ENCODE measurements at places on chromosomes 12 and 14.

DNA sequence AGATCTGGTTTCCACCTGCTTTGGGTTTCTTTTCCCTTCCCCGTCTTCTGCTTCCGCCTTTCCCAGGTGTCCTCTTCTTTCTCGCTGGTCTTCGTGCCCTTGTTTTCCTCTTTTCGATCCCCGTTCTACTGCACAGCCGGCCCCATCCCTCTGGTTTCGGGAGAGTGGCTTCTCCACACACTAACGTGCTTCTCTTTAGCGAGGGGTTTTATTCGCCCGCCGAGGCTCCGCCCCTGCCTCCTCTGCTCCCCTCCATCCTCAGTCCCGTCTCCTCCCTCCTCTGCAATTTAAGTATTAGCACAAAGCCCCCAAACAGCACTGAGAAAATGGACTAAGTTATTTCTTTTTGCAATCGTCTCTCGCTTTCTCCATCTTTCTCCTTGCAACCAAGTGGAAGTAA, at the start of gene SLC7A8:
SLC7A8 (minus strand) TSS at position 182 of the 400 bp plus-strand sequence. CDS start 746 bp downstream, outside the sequence.
- no peak for DNase-seq

GRCh38 chr12:30533558-30534265, 162.0 kb downstream of the IPO8 start:
- no peak for DNase-seq

- no peak for DNase-seq
These were observed 5.4 kb downstream of the LMO3 start for GRCh38 chr12:16600525-16600924.

- DNase-seq: no peak
These were observed 4.6 kb downstream of the APPL2 start for GRCh38 chr12:105231396-105231795.

DNA sequence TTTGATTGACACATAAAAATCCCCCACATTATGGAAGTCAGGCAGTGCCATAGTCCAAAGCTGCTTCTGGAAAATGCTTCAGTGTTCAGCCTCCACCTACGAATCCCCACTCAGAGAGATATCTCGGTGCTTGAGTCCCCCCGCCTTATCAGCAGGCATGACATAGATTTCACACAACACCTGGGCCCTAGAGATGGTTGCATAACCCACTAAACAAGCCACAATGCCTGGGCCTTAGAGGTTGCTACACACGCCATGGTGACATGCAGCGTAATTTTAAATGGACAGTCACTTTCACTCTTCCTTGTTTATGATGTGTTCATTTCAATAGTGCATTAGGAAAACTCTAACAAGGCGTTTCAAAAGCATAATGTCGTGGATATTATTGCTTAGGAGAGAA, 38.0 kb downstream of the CCDC60 start:
- DNase-seq: no peak

GRCh38 chr14:64502887-64503433, 678 bp downstream of the ZBTB25 start:
- DNase-seq: no peak

DNA sequence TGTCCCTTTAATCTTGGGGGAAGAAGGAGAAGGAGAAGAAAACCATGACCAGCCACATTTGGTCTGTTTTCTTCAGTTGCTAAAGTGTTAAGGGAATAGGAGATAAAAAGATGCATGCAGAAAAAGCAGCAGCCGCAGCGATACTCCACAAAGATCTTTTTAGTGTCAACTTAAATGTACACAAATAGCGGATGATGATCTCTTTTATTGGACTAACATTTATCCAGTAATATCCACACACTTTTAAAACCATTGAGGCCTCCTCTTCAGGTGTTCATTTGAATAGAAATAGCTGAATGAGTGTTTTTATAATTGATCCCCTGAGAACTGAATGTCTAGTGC, 83.5 kb downstream of the PAPOLA start:
- no peak for DNase-seq

GRCh38 chr14:99234355-99234754, 37.6 kb downstream of the BCL11B start:
- DNase-seq: no peak

- DNase-seq: no peak
These were observed 59.2 kb downstream of the TRIM9 start for GRCh38 chr14:51035611-51036192.

DNA sequence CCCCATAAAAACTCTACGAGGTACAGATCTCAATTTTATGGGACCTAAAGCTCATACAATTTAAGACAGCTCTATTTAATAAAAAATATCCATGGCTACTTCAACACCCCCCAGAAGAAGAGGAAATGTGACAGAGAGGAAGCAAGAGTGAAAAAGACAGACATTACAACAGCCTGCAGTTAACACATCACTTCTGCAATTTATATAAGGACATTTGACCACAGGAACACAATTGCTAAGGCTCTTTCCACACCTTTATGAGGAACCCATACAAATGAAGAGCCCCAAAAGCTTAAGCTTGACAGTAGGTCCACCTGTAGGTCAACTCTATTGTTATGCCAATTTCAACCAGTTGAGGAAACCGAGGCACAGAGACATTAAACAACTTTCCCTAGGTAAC, 5.6 kb downstream of the OR10P1 start:
- no peak for DNase-seq

DNA sequence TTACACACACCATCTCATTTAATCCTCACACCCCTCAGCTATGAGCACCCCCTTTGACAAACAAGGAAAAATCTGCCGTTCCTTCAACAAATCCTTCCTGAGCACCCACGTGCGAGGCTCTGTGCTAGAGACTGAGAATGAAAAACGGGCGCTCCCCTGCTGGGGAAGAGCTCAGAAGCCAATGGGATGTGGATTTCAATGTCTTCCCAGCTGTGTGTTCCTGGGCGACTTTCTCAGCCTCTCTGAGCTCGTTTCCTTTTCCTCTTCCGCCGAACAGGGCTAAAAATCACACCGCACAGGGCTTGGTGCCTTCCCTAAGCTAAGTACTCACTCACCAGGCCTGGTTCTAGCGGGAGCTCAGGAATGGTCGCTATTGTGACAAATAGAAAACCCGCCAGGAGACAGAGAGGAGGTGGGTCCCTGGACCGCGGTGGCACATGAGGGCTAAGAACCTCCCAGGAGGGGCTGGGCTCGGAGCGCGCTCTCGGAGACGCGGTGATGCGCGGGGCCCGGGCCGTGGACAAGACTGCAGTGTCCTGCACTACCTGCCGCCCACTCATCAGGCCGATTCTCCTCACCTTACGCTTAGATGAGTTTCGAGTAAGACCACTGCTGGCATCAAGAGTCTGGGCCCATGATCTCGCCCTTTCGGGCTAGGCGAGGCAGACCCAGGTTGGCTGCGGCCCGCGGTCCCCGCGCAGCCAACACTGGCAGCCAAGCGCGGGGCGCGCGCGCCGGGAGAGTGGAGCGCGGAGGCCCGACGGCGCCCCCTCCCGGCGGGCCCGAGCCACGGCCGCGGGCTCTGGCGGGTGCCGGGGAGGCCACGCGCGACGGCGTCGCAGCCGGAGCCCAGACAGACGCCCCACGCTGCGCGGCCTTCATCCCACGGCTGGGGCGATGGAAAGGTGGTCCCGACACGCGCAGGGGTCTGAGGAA, 17.0 kb downstream of the ZDHHC22 start:
- DNase-seq: no peak

DNA sequence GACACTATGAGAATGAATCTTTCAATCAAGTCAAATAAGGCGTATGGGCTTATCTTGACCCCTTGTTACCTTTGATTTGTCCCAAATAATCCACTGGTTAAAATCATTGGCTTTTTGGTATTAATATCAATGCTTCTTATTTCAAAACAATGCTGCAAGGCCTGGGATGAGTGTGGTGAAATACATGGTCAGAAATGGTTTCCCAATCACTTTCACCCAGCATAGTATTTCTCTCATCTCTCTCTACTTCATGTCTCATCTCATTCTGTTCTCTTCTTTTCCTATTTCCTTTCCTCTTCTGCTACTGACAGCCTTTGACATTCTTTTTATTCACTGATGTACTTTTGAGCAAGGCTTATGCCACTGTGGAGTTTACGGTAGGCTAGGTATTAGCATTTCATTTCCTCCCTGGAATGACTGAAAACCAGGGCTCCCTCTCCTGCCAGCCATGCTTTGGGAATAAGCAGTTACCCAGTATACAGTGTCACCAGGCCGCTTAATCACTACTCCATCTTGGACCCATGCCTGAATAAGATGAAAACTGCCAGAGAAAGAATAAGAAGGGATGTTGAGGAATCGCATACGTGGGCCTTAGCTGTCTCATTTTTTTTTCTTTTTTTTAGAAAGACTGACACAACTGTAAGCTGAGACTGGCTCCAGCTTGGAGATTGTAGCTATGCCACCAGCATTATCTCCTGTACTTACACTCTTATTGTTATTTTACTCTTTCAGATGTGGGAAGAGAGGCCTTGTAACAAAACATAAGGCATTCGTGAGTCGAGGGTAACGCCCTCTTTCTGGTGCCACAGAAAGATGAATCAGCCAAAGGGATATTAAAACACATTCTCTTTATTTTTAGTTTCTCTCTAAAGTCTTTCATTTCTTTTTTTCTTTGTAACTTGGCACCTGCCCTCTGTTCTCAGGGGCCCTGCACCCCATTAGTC, 53.5 kb downstream of the IGF1 start:
- DNase-seq: no peak

GRCh38 chr14:100554082-100554677, 33.0 kb downstream of the BEGAIN start:
- DNase-seq: peak; percentile 8

DNA sequence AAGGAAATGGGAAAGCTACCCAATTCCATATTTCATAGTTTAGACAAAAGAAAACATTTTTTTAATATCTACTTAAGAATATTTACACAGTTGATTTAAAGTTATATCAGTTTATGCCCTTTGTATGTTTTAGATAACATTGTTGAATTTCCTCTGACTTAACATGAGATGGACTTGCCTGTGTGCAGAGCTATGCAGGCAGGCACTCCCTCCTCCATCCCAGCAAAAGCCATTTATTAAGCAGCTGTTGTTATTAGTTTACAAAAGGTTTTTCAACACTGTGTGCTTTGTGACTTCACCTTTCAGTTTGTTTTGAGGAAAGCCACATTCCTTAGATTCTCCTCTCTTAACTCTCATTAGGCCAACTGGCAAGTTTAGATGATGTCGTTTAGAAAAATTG, 337.5 kb upstream of the PDE3A start:
- DNase-seq: no peak

DNA sequence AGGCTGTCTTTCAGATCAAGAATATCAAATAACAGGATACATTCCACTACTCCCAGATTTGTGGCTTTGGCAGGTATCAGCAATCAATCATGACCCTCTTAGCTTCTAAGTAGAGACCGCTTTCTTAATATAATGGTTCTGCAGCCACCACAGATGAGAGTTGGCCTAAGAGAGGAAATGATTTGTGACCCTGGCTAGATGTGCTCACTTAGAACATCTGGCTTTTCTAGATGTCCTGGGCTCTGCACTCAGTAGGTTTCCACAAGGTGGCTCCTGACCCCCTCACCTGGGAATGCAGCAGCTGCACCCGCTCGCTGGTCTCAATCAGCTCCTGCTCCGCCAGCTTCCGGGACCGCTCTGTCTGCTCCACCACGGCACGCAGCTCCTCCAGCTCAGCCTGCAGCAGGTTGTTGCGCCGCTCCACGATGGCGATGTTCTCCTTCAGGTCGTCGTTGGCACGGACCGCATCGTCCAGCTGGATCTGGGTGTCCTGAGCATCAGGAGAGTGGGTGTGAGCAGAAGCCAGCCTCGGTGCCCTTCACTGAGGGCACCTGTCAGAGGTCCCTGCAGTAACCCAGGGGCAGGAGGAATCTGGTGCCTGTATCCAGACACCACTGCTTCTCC, 8.9 kb downstream of the CMTM5 start:
- DNase-seq: no peak

DNA sequence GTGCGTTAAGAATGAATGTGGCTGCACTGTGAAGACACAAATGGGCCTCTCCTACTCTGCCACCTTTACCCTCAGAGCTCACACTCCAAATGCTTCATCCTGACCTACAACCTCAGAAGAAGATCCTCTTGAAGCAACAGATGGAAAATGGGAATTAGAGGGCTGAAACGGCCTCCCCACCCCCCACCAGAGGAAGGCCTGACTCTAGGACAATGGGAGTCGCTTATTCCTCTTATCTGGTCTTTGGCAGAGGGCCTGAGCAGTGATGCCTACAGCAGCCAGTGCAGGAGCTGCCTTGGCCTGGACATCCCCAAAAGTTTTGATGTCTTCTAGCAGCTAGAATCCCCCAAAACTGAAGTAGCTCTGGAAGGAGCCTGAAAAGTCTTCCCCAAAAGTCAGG, 29.2 kb downstream of the BTBD7 start:
- no peak for DNase-seq

DNA sequence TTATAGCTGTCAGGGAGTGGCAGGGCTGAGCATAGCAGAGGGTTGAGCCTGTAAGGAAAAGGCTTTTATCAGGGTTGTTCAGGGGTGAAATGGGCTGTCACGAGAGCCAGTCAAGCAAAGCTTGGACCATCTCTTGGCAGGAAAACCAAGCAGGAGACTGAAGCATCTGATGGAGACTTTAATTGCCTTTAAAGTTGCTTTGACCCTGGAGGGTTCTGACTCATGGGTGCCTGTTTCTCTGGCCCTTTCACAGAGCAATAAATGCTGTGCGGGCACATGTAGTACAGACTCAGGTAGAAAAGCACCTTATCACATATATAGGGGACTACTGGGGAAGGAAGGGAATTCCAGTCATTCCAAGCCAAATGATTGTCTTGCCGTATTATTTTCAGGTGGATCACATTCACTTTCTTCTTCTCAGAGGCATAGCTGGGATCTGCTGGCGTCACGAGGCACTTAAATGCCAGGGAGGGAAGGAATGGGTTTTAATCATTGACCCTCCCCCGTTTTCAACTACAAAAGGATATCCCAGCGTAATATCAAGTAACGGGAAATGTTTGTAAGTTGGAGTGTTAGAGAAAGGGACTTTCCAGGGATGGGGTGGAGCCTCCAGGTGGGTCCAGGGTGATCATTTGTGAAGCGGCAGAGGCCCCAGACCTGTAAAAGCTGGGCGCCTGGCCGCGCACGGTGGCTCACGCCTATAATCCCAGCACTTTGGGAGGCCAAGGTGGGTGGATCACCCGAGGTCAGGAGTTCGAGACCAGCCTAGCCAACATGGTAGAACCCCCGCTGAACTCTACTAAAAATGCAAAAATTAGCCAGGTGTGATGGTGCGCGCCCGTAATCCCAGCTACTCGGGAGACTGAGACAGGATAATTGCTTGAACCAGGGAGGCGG, 34.9 kb downstream of the PLEKHD1 start:
- no peak for DNase-seq

DNA sequence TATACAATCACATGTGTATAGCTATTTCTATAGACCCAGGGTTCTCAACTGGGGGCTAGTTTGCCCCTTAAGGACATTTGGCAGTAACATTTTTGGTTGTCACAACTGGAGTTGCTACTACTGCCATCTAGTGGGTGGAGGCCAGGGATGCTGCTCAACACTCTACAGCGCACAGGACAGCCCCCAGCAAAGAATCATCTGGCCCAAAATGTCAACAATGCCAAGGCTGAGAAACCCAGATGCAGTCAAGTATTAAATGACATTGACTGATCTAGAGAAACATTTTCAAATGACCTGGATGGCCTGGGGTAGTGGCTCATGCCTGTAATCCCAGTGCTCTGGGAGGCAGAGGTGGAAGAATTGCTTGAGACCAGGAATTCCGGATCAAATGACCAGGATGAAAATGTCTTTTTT, 5.8 kb downstream of the WSB2 start:
- DNase-seq: peak; percentile 46

- no peak for DNase-seq
These were observed 5.7 kb upstream of the IGFBP6 start for GRCh38 chr12:53091756-53092155.

Measured in fibroblast of skin of scalp (primary cell).